ENCODE measurements at places on chromosomes 7 and 10.

DNA sequence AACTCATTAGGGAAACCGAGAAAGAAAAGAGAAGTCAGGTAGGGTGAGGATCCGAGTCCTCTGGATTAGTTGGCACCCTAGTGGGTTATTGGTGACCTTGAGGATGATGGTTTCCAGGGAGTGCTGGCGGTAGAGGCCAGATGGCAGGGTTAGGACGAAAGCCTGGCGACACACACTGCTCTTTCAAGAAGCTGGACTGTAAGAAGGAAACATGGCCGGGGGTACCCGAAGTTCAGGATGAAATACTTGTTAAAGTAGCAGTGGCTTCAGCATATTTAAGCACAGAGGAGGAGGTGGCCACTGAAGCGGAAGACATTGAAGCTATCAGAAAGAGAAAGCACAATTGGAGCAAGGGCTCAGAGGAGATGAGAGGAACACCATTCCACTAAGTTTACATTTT is 224.6 kb downstream of the RELN start:
- DNase-seq: no peak

DNA sequence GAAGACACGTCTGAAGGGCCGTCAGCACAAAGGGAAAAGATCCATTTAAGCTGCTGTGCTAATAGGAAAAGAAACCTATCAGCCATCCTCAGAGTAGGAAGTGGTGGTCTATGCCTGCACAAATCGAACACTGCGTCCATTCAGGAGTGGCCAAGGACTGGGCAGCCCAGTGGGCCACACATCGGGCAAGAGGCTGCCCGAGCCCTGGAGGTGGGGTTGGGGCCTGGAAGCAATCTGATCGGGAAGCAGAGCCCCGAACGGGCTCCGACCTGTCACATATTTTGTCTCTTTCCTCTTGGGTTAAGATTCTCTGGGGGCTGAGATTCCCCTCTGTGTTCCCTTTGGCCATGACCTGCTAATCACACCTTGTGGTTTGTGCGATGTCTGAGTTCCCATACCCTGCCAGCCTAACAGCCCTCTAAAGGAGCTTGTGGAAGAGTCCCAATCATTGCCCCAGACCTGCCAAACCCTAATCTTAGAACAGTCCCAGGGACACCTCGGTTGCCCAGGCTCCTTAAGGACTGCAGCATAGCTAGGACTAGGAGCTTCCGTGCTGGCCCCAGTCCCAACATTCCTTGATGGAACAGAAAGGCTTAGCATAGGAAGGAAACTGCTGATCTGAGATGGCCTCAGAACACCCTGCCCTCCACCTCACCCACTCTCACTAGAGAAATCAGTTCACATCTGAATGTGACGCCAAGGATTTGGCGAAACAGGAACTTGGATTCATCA is 77.9 kb upstream of the SAMD8 start:
- no peak for DNase-seq

- DNase-seq: no peak
Observed at GRCh38 chr10:62692085-62692484, 112.4 kb upstream of the ADO start.

- DNase-seq: no peak
Observed at GRCh38 chr7:137940656-137941518, 61.0 kb downstream of the CREB3L2 start.

- no peak for DNase-seq
Observed at GRCh38 chr10:63717027-63717715, 196.0 kb downstream of the REEP3 start.

- DNase-seq: no peak
Observed at GRCh38 chr10:67670401-67670800, 25.6 kb downstream of the CTNNA3 start.

DNA sequence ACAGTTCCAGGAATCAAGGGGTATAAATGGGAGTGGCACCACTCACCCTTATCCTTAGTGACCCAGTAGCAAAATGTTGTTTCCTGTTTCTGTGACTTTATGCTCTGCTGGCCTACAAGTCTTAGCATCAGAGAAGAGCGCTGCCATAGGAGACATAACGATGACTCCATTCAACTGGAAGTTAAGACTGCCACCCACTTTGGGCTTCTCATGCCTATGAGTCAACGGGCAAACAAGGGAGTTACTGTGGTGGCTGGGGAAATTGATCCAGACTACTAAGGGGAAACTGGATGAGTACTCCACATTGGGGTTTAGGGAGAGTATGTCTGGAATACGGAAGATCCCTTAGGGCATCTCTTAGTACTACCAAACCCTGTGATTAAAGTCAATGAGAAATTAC is 40.6 kb upstream of the PIK3CG start:
- no peak for DNase-seq

DNA sequence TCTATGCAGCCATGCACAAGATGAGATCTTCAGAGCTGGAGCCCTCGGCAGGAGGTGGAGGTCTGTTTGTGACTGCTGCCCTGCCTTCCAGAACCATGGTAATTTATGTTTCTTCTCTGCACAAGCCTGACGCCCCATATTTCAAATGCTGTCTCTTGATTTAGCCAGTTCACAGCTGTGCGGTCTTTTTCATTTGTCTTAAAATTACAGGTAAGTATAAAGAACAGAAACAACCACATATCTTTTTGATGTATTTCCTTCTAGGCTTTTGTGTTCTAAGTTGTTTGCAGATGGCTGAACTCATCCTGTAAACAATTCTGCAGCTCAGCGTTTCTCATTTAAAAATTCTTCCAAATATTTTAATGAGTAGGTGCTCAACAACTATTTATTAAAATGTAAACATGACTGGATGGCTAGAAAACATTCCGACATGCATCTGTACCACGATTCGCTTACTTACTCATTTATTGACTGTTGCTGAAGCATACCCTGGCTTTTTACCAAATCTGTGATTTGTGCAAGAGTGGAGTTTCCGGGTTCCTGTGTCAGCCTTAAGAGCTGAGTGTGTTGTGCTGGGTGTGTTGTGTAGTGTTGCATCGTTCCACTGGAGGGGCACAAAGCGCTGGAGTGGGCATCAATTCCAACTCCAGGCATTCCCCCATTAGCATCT is 58.9 kb downstream of the PIP4K2A start:
- DNase-seq: no peak

- no peak for DNase-seq
Observed at GRCh38 chr7:19110026-19110730, 7.3 kb downstream of the TWIST1 start.

DNA sequence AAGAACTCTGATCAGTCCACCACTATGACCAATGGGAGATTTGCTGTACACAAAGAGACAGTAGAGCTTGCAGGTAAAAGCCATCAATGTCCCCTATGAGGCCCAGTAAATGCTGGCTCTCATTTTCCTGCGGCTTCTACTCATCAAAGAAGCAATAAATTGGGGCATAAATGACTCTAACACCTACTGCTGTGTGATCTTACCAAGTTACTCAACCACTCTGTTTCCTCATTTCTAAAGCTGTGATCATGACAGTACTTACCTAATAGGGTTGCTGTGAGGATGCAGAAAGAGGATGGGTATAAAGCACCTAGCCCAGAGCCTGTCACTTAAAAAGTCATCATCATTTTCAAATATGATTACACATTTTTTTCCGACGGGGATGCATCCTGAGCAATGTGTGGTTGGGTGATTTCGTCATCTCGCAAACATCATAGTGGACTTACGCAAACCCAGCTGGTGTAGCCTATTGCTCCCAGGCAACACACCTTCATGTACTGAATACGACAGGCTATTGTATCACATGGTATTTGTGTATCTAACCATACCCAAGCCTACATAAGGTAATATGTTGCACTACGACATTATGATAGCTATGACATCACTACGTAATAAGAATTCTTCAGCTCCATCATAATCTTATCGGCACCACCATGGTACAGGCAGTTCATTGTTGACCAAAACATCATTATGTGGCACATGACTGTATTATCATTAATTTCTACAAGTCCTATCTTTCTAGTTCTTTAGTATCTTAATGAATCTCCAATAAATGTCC is 7.1 kb upstream of the MGMT start:
- DNase-seq: no peak

GRCh38 chr10:110811791-110812581 is 59.7 kb upstream of the PDCD4 start:
- DNase-seq: no peak

- DNase-seq: no peak
Observed at GRCh38 chr7:127888825-127889224, 142.4 kb downstream of the LRRC4 start.

GRCh38 chr10:113982769-113983168 is 60.9 kb upstream of the ADRB1 start:
- DNase-seq: no peak

DNA sequence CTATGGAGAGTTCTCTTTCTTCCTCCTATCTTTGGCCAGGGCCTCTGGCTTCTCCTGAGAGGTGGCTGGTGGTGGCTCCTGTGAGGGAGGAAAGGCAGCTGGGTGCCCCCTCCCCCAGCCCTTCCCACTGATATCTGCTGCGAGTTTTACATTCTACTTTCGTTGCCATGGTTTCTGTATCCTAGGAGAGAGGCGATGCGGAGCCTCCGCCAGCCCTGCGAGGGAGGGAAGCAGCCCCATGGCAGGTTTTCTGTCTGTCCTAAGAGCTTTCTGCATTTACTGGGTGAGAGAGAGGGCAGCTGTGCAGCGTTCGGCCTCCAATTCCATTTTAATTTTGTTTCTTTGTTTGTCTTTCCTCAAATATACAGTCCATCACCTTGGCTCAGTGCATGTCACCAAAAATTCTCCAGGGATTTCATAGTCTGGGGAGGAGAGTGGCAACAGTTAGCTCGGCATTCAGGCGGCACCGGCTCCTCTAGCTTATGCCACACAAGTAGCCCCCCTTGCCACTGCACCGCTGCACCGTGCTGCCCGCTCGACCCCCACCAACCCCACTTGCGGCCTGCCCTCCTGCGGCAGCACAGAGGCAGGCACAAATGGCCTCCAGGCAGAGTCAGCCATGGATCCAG is 20.4 kb downstream of the DNAJB12 start:
- DNase-seq: no peak

DNA sequence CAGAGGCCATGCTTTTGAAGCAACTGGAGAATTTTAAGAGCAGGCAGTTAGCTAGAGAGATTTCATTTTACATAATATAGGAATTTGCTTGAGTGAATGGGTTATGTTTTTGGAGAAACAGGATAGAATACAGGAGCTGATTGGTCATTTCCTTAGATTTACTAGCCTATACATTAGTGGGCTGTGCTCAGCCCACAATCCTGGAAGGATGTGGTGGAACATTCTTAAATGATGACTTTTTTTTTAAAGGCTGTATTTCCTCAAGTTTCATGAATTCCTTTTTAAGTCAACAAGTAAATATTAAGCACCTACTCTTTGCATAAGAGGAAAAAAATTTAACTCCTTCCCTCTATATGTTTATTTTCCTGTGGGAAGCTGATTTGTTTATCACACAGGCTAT is 314.4 kb upstream of the BMPER start:
- no peak for DNase-seq

Measured in stimulated activated CD4-positive, alpha-beta T cell treated with anti-CD3 and anti-CD28 coated beads, Interleukin-1b, Interleukin-23, amount 100 ng/mL, for 1 hour (primary cell).